Right renal pelvis (tissue), 4 donors: ENCODE measurements at places on chromosomes 6 and 20. TPM values are rescaled to one million over a fixed set of nuclear protein-coding genes. Genes with fewer than 3 reads are reported as not detected.

Gene DNAH8
- 0.17 TPM for polyA plus RNA-seq

Gene BTNL2
- polyA plus RNA-seq, result 0.19 TPM

Gene NRN1
- polyA plus RNA-seq, result 6.6 TPM

Gene FRMD1
- polyA plus RNA-seq, result 20.5 TPM

- no peak for DNase-seq
These were observed 25.7 kb downstream of the ARMC2 start for GRCh38 chr6:108873971-108874370.

DNA sequence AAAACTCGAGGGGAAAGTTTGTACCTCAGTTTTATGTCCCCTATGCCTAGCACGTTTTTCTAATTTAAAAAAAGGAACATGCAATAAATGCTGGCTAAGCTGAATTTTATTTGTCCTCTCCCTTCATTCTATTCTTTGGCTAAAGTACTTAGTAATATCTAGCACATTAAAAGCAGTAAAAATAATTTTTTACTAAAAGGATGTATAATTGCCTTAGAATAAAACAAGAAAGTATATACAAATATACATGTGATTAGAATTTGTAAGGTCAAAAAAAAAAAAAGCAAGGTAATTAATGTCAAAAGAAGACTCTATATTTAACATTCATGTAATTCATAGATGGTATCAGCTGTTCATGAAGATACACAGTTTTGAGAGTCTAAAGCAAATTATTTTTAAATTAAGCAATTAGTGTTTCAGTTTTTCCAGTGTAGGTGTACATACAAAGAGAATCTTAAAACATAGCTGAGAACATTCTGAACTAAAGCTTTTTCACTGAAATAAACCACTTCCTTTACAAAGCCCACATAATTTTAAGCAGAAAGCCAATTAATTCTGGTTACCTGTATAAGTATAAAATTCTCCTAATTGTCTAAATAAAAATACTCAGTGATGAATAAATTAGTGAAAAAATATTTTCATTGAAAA lies 32.4 kb downstream of the HBS1L start:
- no peak for DNase-seq

- no peak for DNase-seq
These were observed 293.7 kb downstream of the RNF144B start for GRCh38 chr6:18680842-18681241.

- DNase-seq, result no peak
These were observed 72.4 kb downstream of the GPX5 start for GRCh38 chr6:28597924-28598722.

- DNase-seq, result peak; percentile 4
These were observed 533 bp downstream of the OSTM1 start for GRCh38 chr6:108074057-108074358.

DNA sequence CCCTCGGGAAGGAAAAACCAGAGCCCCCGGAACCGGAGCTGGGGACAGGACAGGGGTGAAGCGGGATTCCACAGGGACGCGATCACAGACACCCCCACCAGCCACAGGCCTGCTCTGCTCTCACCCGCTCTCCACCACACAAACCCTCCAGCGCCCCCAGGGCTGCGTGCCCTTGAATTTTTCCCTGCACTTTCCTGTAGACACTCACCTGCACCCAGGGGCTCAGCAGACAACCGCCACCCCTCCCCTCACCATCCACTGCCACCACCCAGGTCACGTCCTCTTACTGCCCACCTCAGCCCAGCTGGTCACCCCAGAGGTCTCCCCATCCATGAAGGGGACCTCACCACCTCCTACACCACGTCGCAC lies 631 bp downstream of the ULBP2 start:
- DNase-seq, result no peak

GRCh38 chr6:169689287-169689686 lies 12.5 kb downstream of the WDR27 start:
- no peak for DNase-seq

DNA sequence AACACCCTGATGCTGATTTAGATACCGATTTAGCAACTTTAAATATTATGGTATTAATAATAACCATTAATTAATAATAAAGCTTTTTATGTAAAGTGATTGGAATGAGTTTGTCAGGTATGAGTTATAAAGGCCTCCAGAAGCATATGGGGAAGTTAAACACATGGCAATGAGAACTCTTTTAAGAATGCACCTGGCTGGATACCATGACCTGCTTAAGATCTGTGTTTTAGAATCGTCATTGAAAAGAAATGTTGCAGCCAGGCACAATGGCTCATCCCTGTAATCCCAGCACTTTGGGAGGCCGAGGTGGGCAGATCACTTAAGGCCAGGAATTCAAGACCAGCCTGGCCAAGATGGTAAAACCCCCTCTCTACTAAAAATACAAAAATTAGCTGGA lies 197.5 kb downstream of the SOX4 start:
- DNase-seq, result no peak

GRCh38 chr6:18393698-18394097 lies 6.5 kb downstream of the RNF144B start:
- no peak for DNase-seq

DNA sequence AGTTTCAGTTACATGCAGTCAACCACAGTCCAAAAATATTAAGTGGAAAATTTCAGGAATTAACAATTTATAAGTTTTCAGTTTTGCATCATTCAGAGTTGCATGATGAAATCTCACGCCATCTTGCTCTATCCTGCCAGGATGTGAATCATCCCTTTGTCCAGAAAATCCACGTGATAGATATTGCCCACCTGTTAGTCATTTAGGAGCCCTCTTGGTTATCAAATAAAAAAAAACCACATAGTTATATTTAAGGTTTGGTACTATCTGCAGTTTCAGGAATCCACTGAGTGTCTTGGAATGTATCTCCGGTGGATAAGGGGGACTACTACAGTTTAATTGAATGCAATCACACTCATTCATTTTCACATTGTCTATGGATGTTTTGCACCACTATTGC lies 1249.0 kb upstream of the CITED2 start:
- no peak for DNase-seq

- DNase-seq, result no peak
These were observed 34.9 kb downstream of the C20orf203 start for GRCh38 chr20:32638848-32639247.

DNA sequence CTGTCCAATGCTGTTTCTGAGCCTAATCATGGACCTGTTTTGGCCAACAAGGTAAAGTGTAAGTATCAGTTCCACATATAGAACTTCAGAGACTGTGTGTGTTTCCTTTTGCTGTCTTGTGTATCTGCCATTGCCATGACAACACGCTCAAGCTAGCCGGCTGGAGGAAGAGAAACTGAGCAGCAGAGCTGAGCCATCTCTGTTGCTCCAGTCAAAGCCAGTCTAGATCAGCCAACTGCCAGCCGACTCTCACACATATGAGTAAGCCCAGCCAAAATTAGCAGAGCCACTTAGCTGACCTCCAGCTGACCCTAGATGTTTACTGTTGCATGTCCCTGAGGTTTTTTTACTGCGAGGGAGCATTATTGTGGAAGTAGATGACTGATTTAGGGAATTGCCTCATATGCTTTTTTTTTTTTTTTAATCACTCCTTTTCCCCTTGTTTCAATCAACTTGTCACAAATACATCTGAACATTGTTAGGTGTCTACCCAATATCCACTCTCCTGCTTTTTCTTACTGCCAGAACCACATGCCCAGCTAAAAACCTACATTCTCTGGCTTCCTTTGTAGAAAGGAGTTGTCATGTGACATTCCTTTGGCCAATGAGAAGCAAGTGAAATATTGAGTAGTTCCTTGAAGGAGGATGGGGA lies 304.3 kb upstream of the SUPT3H start:
- no peak for DNase-seq

GRCh38 chr6:54602591-54602990 lies 244.0 kb upstream of the FAM83B start:
- no peak for DNase-seq

GRCh38 chr6:159691963-159692287 lies 1.1 kb downstream of the SOD2 start:
- no peak for DNase-seq

- DNase-seq, result no peak
These were observed 27.0 kb upstream of the TFB1M start for GRCh38 chr6:155341130-155341828.

- DNase-seq, result no peak
These were observed 368.1 kb downstream of the CDH4 start for GRCh38 chr20:61620174-61620573.

- no peak for DNase-seq
These were observed 108.0 kb upstream of the TMEM170B start for GRCh38 chr6:11429577-11429976.
